ENCODE measurements at places on chromosomes 2 and 18. TPM values are rescaled to one million over a fixed set of nuclear protein-coding genes. Genes with fewer than 3 reads are reported as not detected.

ALK gene
- total RNA-seq = not detected

TCF7L1 gene
- total RNA-seq = 7.5 TPM

SPDYA gene
- total RNA-seq = 0.20 TPM

SLC9A4 gene
- not detected for total RNA-seq

C2orf15 gene
- total RNA-seq = 0.22 TPM

SCN7A gene
- total RNA-seq = not detected

AQP12A gene
- total RNA-seq = not detected

VWA3B gene
- not detected for total RNA-seq

NDC80 gene
- 3.2 TPM for total RNA-seq

ACAA2 gene
- total RNA-seq = 20.0 TPM

EGR4 gene
- total RNA-seq = under 0.01 TPM

ALPG gene
- not detected for total RNA-seq

COBLL1 gene
- 4.2 TPM for total RNA-seq

EMX1 gene
- not detected for total RNA-seq
